ENCODE measurements at places on chromosomes 16 and 17.
A peak's percentile ranks its signal among the peaks of the same experiment; 100 is the strongest.

DNA sequence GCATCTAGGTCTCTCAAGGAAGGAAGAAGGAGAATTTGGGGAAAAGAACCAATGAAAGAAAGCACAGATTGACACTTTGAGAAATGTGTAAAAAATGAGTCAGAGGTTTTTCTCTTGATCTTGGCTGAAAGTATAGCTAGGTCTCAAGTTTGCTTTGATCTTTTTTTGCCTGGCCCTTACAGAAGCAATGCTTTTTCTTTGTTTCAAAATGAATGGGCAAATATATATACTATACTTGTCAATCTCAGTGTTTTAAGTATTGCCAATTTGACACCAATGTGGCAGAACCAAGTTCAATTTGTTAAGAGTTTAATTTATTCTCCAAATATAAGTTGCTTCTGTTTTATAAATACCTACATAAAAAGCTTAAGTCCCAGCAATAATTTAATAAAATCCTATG, 119.6 kb downstream of the PPM1E start:
- no peak for DNase-seq

DNA sequence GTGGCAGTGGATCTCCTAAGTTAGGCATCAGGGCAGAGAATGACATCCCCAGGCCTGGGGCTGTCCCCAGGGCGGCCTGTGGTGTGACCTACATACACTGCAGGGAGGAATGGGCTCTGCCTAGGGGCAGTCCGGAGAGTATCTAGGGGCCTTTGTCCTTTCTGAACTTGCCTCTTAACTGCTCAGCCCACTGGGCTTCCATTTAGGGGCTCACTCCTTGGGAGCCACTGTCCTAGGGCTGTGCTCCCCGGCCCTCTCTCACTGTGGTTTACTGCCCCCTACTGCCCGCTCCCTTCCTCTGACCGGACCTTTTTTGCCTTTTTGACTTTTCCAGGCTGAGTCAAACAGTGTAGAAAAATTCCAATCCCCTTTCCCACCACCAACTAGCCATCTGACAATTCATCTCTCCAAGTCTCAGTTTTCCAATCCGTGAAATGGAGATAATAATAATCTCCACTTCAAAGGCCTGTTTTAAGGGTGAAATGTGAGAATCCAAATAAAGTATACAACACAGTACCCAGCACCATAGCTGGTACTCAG, 66.8 kb downstream of the DNAH3 start:
- peak; percentile 27 for DNase-seq

DNA sequence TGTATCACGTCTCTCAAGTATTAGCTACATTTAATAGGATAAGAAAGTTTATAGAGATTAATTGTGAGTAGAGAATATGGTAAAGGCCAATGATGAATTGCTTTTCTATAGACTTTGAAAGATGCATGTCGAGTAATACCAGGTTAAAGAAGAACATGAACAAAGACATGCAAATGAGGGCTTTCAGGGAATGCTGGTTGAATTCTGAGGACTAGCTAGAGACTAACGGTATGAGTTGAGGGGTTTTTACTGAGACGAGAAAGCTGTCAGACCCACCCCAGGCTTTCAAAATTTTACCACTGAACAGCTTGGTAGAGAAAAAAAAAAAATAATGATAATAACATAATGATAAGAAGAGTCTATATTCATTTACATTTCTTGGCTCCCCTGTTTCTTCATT, 796.0 kb upstream of the CDH8 start:
- DNase-seq, result no peak

DNA sequence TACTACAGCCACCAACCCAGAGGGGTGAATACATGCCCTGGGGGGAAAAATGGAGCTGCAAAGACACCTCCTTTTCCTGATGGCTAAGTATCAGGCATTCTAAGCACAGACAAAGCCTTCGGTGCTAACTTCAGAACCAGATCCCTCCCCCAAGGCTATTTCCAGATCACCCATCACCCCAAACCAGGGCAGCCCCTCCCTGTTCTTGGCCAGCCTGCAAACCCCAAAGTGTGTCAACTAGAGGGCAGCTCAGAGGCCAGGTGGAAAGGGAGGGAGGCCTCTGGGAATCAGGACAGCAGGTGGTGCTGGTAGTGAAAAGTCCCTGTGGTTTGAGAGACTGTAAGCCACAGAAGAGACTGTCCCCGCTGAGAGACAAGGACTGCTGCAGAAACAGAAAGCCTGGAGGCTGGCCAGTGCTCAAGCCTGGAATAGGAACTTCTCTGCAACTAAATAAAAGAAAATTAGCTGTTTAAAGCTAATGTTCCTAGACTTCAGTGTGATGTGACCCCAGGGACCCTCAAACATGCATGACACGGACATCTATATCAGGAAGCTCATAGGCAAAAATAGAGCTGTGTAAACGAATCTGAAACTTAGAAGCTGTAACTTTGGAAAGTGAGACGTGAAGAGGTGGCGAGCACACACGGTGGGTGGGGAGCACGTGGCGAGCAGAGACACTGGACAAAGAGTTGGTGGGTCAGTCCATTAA, 9.1 kb downstream of the TUBG1 start:
- DNase-seq, result peak; percentile 37

GRCh38 chr16:10121491-10121890, 60.7 kb downstream of the GRIN2A start:
- peak; percentile 68 for DNase-seq

DNA sequence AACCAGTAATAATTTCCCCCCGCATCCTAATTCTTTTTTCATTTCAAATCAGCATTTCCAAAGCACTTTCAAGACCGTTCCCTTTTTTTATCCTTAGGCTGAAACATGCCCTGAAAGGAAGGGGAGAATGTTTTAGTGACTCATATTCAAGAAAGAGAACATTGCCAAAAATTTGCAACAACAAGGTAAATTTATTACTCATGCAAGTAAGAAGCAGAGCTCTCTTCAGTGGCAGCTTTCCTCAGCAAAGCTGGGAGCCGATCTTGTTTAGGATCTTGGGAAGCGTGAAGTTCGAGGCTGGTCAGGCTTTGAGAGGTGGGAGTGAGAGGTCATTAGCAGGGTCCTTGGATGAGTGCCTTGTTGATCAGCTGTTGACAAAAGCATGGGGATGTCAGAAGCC, 129.5 kb downstream of the PRKCA start:
- peak; percentile 78 for DNase-seq

DNA sequence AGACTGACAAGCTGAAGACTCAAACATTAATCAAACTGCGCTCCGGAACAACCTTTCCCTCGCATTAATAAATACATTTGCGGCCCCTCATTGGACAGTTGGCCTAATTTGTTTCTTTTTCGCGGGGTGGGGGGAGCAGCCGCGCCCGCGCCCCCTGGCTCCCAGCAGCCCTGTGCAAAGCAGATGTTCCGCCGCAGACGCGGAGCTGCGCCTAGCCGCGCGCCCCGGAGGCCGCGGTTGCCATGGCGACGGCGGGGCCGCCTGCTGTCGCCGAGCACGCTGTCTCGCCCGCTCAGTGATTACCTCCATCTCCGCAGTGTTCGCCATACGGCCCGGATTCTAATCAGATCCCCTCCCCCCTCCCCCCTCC, 25.5 kb downstream of the COPZ2 start:
- no peak for DNase-seq

- peak; percentile 38 for DNase-seq
These were observed 116.0 kb downstream of the SNX29 start for GRCh38 chr16:12092544-12092921.

DNA sequence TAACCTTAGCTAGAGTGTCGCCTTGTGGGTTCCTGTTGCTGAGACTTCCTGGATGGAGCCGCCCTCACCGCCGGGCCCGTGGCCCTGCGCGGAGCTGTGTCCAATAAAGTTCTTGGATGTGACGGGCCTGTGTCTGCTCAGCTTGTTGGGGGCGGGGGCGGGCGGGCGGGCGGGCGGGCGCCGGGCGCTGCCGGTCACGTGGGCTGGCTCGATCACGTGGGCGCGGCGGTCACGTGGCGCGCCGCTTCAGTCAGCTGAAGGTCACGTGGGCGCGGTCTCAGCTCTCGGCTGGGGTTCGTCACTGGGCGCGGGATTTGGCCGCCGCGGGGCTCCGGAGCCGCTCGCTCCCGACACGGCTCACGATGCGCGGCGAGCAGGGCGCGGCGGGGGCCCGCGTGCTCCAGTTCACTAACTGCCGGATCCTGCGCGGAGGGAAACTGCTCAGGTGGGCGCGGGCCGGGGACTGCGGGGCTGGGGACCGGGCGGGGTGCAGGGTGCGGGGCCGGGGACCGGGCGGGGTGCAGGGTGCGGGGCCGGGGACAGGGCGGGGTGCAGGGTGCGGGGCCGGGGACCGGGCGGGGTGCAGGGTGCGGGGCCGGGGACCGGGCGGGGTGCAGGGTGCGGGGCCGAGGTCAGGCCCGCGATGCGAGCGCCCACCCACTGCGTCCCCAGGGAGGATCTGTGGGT, at the start of gene AMDHD2:
Gene AMDHD2, plus strand, starts transcription at position 275 of the 687 bp plus-strand sequence. Its CDS starts 88 bp downstream, at position 363.
- DNase-seq, result peak; percentile 95

GRCh38 chr16:4426021-4426684, 485 bp downstream of the DNAJA3 start:
- DNase-seq, result no peak

DNA sequence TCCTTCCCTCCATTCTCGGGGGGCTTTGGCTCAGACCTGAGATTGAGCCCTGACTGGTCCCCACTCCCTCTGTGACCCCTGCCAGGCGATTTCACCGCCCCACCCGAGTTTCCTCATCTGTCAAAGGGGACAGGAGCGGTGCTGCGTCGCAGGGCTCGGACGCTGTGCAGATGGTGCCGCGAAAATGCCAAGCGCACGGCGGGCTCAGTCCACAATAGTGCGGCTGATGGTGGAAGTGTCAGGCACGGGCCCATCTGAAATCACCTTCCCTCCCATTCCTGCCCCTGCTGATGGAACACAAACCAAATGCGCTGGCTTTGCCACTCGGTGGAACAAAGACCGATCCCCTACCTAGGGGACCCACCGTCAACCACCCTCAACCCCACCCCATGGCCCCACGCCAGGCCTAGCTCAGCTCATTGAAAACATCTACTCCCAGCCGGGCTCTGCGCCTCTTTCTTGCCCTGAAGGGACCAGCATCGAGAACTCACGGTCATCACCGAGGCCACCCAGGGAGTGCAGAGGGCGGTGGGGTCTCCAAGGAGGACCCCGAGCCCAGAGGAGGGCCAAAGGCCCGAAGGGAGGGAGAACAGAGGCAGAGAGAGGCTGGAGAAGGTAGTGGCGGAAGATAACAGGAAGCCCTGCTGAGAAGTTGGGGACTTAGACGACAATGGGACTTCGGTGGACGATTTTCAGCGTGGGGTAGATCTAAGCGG, 1.4 kb downstream of the CARHSP1 start:
- DNase-seq, result no peak

DNA sequence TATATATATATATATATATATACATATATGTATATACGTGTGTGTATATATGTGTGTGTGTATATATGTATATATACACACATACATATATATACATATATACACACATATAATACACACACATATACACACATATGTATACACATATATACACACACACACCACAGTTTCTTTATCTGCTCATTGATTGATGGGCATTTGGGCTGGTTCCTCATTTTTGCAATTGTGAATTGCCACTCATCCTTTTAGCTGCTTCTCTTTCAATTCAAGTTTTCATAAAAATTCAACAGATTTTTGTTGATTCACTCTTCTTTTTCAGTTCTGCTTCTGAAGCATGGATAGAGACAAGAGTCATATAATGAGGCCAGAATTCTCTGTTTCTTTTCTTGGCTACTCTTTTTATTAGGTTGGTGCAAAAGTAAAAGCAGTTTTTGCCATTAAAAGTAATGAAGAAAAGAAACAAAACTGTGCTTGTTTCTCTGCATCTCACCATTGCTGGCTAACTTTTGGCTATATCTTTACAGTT, 44.5 kb downstream of the SLFN5 start:
- DNase-seq, result no peak

DNA sequence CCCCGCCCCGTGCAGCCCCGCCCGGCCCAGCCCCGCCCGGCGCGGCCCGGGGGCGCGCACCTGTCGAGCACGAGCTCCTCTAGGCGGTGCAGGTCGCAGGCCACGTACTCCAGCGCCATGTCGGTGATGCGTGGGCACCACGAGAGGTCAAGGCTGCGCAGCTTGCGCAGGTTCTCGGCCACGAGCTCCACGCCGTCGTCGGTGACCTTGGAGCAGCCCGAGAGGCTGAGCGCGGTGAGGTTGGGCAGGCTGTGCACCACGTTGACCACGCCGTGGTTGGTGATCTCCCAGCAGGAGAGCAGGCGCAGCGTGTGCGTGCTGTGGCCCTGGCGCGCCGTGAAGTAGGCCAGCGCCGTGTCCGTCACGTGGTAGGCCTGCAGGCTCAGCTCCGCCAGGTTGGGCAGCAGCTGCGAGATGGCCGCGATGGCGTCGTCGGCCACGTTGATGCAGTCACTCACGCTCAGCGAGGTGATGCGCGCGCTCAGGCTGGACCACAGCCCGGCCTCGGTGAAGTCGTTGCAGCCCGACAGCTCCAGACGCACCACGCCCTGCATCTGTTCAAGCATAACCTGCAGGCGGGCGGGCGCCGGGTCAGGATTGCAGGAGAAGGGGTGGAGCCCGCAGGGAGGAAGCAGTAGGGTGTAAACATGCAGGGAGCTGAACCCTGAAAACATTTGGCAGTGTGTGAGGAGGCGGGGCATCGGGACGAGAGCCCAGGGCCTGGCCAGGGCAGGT, 5.3 kb upstream of the WDR24 start:
- DNase-seq, result no peak

GRCh38 chr17:64357191-64357981, 33.3 kb downstream of the PECAM1 start:
- DNase-seq, result peak; percentile 70

- no peak for DNase-seq
These were observed 22.1 kb upstream of the STH start for GRCh38 chr17:45976755-45977505.

GRCh38 chr16:27472091-27473020, 70.4 kb downstream of the IL21R start:
- no peak for DNase-seq

GRCh38 chr17:47304186-47304585, 19.6 kb upstream of the EFCAB13 start:
- no peak for DNase-seq

GRCh38 chr16:1362807-1363206, 11.1 kb downstream of the GNPTG start:
- DNase-seq, result no peak

DNA sequence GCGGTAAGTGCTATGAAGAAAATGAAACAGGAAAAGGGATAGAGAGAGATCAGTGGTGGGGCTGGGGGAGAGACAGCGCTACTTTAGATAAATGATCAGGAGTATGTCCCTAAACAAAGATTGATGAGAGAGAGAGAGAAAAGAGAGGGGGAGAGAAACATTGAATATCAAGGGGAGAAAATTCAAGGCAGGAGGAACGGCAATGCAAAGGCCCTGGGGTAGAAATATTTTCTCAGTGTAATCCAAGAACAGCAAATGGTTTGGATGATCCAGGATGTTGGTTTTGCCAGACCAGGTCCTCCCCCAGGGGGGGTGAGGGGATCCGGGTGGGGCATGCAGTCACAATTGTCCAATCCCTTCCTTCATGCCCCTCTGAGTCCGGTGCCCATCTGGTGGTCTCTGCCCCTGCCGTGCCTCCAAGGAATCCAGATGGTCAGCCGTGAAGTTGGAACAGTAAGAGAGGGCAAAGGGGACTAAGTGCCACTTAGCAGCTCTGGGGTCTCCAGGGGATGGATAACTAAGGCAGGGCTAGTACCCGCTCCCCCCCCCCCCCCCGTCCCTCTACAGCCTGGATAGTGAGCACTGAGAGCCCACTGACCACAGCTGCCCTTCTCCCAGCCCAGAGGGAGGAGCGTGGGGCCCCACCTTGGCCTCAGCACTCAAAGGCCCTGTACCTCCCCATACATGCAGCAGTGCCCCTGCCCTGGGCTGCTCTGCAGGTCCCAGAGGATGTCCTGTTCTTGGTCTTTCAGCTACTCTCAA, 43.7 kb downstream of the TMEM132E start:
- DNase-seq, result no peak

Data from urothelium cell line (cell line).